ENCODE measurements at places on chromosomes 1 and 21.

DNA sequence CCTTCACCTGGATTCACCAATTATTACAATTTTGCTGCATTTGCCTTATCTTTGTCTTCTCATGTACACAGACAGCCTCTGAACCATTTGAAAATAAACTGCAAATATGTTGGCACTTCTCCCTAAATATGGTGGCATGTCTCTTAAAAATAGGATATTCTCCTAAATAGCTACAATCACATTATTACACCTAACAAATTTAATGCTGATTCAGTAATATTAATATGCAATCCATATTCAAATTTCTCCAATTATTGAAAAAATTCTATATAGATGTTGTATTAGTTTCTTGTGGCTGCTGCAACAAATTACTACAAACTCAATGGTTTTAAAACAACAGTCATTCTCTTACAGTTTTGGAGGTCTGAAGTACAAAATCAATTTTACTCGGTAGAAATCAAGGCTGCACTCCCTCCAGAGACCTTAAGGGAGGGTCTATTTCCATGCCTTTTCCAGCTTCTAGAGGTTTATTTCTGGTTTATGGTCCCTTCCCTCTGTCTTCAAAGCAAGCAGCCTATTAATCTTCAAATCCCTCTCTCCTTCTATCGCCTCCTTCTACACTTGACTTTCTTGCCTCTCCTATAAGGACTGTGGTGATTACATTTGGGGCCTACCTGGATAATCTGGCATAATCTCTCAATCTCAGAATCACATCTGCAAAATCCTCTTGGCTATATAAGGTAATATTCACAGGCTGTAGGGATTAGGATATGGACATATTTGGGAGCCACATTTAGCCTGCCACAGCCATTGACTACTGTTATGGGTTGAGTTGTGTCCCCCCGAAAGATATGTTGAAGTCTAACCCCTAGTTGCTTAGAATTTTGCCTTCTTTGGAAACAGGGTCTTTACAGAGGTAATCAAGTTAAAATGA, 52.5 kb upstream of the BOLA1 start:
- no peaks in the 10 kb centered on the region for H3K27me3 ChIP-seq
- H3K27ac ChIP-seq: peak overlapping the region; percentile 89
- DNase-seq: no peak
- peaks cover 37% of the 10 kb centered on the region for H3K36me3 ChIP-seq

- peak; percentile 52 for DNase-seq
- H3K27ac ChIP-seq: no peak overlapping the region
- H3K4me3 ChIP-seq: no peak overlapping the region
Measured at GRCh38 chr1:23673086-23673813, 18.4 kb upstream of the RPL11 start.

DNA sequence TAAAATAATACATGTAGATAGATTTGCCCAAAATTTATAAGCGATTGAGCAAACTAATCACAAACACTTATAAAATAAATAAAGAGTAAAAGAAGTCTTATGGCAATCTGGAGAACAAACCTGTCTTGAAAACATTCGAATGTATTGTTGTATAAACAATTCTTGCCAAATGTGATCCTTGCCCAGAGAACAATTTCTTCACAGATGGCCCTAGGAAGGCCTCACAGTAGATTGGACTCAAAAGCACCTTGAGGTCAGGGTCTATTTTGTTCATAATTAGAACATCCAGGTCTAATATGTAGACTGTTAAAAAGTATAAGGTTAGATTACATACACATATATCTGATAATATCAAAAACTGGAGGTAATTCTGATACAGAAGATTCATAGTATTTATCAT, 202.4 kb downstream of the KCNT2 start:
- H3K36me3 ChIP-seq: no peaks in the 10 kb centered on the region
- DNase-seq: no peak
- H3K27ac ChIP-seq: no peak overlapping the region
- H3K4me1 ChIP-seq: no peaks in the 10 kb centered on the region
- H3K4me3 ChIP-seq: no peak overlapping the region

GRCh38 chr1:119485201-119485600, 21.8 kb upstream of the HSD3B1 start:
- no peaks in the 10 kb centered on the region for H3K36me3 ChIP-seq
- H3K4me1 ChIP-seq: no peaks in the 10 kb centered on the region
- DNase-seq: no peak
- peaks cover 9% of the 10 kb centered on the region for H3K27me3 ChIP-seq
- no peak overlapping the region for H3K4me3 ChIP-seq

All from activated naive CD8-positive, alpha-beta T cell treated with anti-CD3 and anti-CD28 coated beads, Interleukin-2, amount 10 ng/mL, durations not matched to agents 7 days and 5 days (primary cell).